ENCODE measurements at places on chromosomes 12 and 14. TPM values are rescaled to one million over a fixed set of nuclear protein-coding genes. Genes with fewer than 3 reads are reported as not detected.

Gene NEMF
- total RNA-seq: 30.5 TPM

Gene PPFIA2
- total RNA-seq: 0.28 TPM

Gene OAS1
- total RNA-seq: not detected

DNA sequence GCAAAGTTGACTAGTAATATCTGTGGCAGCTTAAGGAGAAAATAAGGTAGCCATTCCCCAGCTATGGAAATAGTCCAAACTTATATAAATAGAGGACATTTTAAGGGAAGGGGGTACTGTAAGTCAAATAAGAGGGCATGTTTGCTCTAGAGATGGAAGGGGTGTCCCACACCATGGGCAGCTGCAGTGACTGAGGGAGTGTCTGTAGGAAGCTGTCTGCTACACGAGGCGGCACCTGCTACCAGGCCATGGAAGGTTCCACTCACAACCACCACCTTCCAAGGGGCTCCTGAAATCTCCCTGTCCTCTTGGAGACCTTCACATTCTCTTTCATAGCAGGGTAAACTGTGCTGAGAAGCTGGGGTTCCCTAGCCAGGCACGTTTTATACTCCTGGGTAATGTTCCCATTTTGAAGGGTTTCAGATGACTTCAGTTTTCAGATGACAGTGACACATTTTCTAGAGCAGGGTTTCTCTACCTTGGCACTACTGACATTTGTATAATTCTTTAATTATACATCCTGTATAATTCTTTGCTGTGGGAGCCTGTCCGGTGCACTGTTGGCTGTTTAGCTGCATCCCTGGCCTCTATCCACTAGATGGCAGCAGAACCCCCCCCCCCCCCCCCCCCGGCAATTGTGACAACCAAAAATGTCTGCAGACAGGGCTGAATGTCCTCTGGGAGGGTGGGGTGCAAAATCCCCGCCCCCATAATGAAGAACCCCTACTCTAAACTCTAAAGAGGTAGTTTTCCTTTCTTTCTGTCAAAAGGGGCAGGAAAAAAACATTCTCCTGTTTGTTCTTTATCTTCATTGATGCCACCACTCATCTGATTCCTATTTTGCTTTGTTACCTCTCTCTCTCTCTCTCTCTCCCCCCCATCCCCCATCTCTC, 11.6 kb upstream of the SMCO2 start:
- no peak for DNase-seq

DNA sequence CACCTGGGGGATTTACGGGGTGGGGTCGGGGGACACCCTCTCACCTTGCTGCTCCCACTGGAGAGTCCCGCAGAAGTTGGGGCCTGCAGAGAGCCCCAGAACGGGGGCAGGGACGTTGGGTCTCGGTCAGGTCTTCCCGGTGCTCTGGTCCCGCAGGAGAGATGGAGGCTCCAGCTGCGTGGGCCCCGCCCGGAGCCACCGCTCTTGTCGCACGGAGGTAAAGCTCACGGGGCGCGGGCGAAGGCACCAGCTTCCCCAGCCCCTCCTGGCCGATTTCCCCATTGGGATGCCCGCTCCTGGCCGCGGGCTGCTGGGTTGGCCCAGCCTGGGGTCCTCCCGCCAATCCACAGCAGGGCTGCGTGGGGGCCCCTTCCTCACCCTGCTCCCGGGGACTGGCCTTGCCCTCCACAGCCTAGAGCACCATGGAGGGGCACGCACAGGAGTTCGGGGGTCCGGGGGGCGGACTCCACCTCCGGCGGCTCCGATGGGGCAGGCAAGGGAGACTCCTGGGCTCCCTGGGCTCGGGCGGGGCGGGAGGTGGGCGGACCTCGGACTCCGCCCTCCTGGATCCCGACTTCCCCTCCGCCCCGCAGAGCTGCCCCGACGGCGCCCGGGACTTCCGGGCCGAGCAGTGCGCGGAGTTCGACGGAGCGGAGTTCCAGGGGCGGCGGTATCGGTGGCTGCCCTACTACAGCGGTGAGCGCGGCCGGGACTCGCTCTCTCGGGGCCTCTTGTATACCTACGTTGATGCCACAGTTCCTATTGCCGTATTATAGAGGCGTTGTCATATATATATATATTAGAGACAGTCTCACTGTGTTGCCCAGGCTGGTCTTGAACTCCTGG, 8.4 kb downstream of the PAPLN start:
- no peak for DNase-seq

DNA sequence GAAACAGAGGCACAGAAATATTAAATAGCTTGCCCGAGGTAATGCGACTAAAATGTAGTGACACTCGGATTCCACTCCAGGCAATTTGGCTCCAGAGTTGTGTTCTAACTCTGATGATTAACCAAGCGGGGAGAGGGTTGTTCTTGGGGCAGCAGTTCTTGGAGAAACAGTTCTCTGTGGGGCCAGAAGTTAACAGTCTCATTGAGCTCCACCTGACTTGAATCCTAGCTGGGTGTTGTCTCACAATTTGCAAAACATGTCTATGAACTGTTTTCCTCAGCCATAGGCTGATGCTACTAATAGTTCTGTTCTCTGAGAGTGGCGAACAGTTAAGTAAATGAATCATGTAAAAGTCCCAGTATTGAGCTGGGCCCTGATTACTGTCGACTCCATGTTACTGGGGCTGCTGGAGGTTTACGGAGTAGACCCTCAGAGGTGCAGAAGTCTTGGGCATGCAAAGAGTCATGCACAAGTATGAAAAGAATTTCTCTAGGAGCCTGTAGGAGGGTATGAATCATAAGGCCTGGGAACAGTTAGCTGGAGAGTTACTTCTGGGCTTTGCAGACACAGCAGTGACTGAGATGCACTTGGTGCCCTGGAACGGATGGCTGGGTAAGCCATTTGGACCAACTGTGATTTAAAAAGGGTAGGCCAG, 15.4 kb upstream of the NIN start:
- peak; percentile 92 for DNase-seq

DNA sequence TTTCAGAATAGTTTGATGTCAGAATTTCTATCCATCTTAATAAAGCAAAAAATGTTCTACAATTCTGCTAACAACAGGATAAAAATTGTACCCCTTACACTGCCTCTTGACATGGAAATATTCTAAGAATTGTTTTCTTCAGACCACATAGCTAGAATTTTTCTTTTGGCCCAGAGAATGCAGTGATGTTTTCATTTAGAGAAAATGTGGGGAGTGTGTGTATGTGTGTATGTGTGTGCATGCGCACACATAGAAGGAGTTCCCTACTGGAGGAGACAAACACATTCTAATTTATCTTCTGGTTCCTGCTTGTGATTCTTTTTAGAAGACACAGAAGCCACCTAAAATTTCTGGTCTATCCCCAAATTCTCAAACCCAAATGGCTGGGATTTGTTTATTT, 1145.7 kb downstream of the VRK1 start:
- no peak for DNase-seq

Data from IMR-90 (cell line).